ENCODE measurements at places on chromosomes 6 and 20.

DNA sequence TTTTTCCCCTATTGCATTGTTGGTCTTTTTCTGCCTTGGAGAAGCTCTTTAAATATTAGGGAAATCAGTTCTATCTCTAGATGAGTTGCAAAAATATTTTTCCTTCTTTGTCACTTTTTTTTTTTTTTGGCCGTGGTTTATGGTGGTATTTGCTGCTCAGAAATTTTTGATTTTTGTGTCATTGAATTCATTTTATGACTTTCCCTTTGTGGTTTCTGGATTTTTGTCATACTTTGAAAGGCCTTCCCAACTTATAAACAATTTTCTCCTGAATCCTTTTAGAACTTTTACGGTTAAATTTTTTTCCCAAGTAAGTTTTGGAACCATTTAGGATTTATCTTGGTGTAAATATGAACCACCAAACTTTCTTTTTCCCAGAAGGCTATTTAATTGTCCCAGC lies 145.6 kb downstream of the GJA10 start:
- no peak for DNase-seq
- peaks cover 43% of the 10 kb centered on the region for H3K36me3 ChIP-seq
- H3K27me3 ChIP-seq, result no peaks in the 10 kb centered on the region
- H3K4me3 ChIP-seq, result no peak overlapping the region
- no peak overlapping the region for H3K27ac ChIP-seq

GRCh38 chr6:43938178-43939105 lies 168.4 kb downstream of the VEGFA start:
- H3K27ac ChIP-seq, result no peak overlapping the region
- H3K4me3 ChIP-seq, result no peak overlapping the region
- peaks cover 2% of the 10 kb centered on the region for H3K27me3 ChIP-seq
- H3K36me3 ChIP-seq, result no peaks in the 10 kb centered on the region
- DNase-seq, result no peak

DNA sequence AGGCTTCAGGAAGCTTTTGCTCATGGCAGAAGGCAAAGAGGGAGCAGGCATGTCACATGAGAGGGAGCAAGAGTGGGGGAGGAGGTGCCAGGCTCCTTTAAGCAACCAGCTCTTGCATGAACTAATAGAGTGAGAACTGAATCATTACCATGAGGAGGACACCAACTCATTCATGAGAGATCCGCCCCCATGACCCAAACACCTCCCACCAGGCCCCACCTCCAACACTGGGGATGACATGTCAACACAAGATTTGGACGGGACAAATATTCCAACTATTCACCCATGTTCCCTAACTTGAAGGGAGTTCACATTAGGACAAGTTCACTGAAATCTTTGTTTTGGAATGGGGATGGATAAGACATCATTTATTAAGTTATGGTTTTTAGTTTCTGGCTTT lies 155.2 kb upstream of the ESR1 start:
- no peaks in the 10 kb centered on the region for H3K36me3 ChIP-seq
- no peak overlapping the region for H3K27ac ChIP-seq
- DNase-seq, result no peak

DNA sequence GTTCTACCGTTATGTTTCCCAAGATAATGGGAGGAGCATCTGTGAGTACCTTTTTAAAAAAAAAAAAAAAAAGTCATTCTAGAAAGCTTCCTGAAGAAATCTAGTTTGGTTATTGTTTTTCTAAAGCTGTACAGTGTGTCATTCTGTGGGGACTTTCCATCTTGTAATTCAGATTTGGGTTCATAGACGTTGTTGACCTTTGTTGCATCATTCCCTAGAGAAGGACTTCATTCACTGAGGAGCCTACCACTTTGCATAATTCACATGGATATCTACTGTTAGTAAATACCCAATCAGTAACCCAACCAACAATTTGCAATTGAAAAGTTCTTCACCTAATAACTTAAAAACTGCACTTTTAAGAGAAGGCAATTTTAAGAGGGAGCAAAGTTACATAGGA lies 60.1 kb downstream of the RPP40 start:
- peaks cover 78% of the 10 kb centered on the region for H3K36me3 ChIP-seq
- DNase-seq, result no peak
- no peak overlapping the region for H3K4me3 ChIP-seq
- peaks cover 3% of the 10 kb centered on the region for H3K4me1 ChIP-seq

- no peak overlapping the region for H3K27ac ChIP-seq
- no peaks in the 10 kb centered on the region for H3K27me3 ChIP-seq
These were observed 511.6 kb downstream of the CDH26 start for GRCh38 chr20:60469829-60470228.

- no peaks in the 10 kb centered on the region for H3K36me3 ChIP-seq
- DNase-seq, result no peak
- no peaks in the 10 kb centered on the region for H3K4me1 ChIP-seq
- no peak overlapping the region for H3K27ac ChIP-seq
- no peak overlapping the region for H3K4me3 ChIP-seq
These were observed 6.8 kb downstream of the NOX3 start for GRCh38 chr6:155448668-155449449.

DNA sequence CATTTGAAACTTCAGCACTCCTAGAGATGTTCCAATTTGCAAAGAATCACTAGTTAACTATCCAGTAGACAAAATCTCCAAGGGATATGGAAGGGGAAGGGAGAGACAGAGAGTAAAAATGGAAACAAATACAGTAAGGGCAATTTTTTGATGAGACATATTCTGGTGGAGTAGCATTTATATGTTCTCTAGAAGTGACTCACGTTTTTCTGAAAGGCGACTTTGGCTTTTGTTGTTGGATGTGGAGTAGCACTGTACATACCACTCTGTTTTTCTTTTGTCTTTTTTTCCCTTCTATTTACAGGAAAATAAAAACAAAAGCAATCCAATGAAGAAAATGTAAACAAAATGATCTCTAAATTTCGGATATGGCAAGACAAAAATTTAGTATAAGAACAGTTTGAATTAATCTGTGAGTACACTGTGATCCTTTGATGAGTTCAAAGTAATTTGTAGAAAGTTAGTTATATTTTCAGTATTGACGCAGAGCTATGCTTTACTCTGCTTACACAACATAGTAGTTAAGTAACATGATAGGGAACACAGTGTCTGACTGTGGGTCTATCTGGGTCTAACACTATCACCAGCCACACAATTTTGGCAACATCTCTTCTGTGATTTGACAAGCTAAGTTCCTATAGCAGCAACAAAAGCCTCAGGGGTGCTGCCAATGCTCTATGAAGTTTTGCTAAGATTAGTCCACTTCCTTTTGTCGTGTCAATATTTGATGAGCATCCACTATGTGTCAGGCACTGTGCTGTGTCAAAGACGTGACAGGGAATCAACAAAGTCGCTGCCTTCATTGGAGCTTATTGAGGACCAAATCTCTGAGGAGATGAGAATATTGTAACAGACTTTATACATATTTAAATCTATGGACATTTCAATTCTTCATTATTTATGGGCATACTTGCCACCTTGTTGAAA lies 27.3 kb upstream of the TAGAP start:
- H3K27ac ChIP-seq, result no peak overlapping the region
- H3K36me3 ChIP-seq, result no peaks in the 10 kb centered on the region
- H3K4me1 ChIP-seq, result peaks cover 41% of the 10 kb centered on the region
- H3K27me3 ChIP-seq, result no peaks in the 10 kb centered on the region
- DNase-seq, result no peak
- no peak overlapping the region for H3K4me3 ChIP-seq

DNA sequence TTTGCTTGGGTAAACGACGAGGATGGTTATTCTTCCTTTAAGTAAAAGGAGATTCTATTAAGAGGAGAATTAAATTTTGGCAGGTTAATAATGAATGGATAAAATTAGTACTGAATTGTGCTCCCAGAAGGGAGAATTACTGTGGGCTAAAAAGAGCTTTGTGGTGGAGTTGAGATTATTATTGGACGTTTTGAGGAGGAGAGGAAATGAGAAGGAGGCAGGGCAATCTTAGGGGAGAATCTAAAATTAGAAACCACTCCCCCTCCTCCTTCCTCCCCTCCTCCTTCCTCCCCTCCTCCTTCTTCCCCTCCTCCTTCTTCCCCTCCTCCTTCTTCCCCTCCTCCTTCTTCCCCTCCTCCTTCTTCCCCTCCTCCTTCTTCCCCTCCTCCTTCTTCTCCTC lies 331.8 kb downstream of the PRL start:
- DNase-seq, result no peak
- no peak overlapping the region for H3K27ac ChIP-seq
- H3K4me3 ChIP-seq, result no peak overlapping the region
- H3K27me3 ChIP-seq, result no peaks in the 10 kb centered on the region

GRCh38 chr20:18849131-18849530 lies 35.5 kb downstream of the SCP2D1 start:
- no peak for DNase-seq
- H3K36me3 ChIP-seq, result no peaks in the 10 kb centered on the region
- no peak overlapping the region for H3K27ac ChIP-seq

Data from activated B cell treated with CpG ODN at 0.5 μM for 24 hours (primary cell).